NCI-H1092 (cell line): ENCODE measurements at places on chromosomes 4 and X.

DNA sequence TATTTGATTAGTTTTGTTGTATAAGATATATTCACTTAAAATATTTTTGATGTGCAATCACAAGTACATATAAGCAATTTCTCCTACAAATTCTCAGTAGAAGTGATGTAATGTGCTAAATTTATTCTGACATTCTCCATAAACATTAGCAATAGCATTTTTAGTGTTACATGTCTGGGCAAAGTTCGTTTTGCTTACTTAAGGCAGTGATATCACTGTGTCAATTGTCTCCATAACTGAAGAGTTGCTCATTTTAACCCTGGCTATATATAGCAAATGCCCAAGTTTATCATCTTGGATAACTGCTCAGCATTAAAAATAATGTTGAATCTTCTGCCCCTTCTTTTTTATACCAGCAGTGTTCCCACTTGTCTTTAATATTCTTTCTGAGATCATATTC, 340.0 kb upstream of the NDST4 start:
- DNase-seq, result no peak

GRCh38 chrX:71253253-71254091, 468 bp downstream of the ZMYM3 start:
- DNase-seq, result peak; percentile 21

GRCh38 chr4:37951461-37952352, 8.5 kb upstream of the PTTG2 start:
- DNase-seq, result no peak

- DNase-seq, result no peak
Measured at GRCh38 chrX:123779908-123780396, 47.1 kb upstream of the THOC2 start.

- no peak for DNase-seq
Measured at GRCh38 chr4:180706766-180707165, 1536.4 kb upstream of the TENM3 start.

DNA sequence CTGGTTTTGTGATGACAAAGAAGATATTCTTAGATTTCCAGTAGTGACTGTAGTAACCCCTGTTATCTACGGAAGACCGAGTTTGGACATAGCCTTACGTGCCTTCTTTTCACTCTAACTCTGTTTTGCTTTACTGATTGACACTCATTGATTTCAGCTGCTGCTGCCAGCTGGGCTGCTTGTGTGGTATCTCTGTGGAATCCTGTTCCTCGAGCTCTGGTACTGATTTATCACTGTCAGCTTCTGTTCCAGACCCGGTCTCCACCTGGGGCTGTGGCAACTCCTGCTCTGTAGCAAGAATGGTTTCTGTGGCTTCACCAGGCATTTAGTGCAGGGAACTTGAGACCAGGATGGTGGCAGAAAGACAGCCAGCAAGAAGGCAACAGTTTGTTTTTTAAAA, 24.6 kb upstream of the LAP3 start:
- no peak for DNase-seq

DNA sequence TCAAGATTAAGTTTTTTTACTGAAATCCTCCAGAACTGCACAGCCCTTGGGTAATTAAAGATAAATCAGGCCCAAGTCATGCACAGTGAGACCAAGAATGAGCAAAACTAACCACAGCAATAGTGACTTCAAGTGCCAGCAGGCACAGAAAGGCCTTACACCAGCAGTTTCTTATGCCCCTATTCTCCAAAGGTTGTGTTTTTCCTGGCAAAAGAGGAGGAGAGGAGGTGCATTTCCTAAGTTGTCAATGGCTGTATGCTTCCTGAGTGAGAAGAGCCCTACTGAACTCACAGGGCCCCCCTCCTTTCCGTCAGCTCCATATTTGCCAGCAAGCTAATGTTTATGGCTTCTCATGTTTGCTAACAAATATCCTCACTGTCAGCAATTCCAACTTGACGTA, 418.7 kb upstream of the INTU start:
- no peak for DNase-seq

DNA sequence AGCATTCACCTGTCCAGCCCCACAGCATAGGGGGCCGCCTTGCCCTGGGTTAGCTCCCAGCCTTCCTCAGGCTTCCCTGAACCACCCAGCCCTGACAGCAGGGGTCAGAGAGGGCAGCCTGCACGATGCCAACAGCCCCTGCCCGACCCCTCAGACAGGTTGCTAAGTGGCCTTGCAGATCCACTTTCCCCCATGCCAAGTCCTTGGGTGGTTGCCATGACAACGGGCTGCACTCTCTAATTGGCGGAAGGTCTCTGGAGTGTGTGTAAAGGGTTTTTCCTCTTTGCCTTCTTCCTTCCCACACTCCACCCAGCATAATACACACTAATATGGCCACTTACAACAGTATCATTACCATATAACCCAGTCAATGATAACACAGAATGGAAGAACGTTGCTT, 99.6 kb upstream of the AFAP1 start:
- peak; percentile 96 for DNase-seq

DNA sequence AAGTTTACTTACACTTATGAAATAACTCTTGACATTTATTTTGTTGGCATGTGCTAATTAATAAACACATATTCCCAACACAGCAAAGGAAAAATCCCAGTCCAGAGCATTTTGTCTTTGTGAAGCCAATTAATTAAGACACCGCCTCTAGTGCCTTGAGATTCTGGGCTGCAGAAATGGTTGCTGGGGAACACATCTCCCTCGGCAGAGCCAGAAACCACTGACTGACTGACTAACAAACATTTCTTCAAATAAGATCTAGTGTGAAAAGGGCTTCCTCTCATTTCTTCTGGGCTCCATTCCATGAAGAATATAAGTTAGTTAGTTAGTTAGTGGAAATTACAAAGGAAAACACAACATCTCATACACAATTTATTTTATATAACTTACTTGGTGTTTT, 28.4 kb upstream of the NAP1L5 start:
- DNase-seq, result no peak

DNA sequence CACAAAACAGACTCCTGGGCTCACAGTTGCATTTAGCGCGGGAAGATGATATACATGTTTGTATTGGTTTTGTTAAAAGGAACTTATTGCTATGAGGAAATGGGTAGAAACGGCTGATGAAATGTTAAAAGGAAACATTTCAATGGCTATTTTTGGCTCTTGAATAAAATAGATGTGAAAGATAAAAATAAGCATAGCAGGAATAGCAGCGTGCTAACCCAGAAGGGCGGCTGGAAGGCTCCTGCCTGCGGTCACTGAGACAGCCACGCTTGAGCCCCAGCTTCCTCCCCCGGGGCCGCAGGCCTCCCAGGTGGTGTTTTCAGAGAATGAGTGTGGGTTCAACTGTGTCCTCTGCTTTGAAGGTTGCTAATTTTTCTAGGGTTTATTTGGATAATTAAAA, 35.0 kb upstream of the CLCN4 start:
- DNase-seq, result no peak

GRCh38 chrX:132144061-132144460, 16.2 kb upstream of the FRMD7 start:
- DNase-seq, result no peak
